Stimulated activated CD8-positive, alpha-beta memory T cell treated with anti-CD3 and anti-CD28 coated beads, Interleukin-7, amount 100 ng/mL, for 4 hours (primary cell): ENCODE measurements at places on chromosomes 1 and 21.

GRCh38 chr1:70948396-70949017, 99.1 kb downstream of the PTGER3 start:
- DNase-seq, result no peak

DNA sequence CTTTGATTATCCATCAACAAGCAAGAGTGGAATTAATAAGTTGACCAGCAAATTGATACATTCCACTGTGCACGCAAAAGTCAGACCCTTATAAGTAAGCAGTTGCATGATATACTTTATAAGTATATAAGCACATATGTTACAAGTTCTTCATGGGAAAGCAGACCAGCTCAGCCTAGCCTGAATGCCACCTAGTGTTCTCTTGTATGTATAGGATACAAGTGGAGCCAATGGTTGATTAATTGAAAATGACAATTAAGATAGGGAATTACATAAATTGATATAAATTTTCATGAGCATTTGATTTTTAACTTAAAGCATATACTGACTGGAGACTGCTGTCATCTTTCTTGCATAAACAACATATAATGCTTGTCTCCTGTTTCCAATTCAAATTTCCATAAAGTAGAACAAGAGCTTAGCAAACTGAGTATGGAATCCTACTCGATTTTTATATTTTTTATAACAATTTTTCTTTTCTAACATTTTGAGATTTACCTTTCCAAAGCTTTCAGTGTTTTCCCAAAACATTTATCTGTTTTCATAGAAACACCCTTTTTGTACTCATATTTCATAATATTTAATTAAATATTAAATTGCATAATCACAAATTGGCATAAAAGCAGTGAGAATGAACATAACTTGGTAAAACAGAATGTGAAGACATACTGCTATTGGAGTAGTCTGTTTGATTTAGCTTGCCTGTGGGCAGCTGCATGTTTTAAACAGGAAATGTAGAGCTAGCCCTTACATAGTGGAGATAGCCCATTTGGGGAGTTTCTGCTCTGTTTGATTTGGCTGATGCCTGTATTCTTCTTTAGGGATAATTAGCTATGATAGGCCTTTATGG, 62.8 kb downstream of the MAGI3 start:
- no peak for DNase-seq

DNA sequence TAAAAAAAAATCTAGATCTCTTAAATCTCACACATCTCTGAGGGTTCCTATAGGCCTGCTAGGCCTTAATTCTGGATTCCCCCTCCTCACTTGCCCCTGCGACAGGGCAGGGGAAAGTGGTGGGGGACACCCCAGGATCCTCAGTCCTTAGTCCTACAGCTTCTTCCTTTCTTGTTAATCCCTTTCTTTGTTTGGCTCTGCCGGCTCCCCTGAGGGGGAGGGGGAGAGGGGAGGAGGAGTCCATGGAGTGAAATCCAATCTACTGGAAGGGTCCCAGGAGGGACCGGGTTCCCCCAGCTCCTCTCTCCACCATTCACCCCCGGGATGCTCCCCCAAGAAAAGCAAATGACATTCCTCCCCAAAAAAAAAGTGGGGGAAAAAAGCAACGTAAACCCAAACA, 8.5 kb downstream of the MEX3A start:
- no peak for DNase-seq

GRCh38 chr1:7026169-7026568, 240.9 kb downstream of the CAMTA1 start:
- DNase-seq, result no peak

DNA sequence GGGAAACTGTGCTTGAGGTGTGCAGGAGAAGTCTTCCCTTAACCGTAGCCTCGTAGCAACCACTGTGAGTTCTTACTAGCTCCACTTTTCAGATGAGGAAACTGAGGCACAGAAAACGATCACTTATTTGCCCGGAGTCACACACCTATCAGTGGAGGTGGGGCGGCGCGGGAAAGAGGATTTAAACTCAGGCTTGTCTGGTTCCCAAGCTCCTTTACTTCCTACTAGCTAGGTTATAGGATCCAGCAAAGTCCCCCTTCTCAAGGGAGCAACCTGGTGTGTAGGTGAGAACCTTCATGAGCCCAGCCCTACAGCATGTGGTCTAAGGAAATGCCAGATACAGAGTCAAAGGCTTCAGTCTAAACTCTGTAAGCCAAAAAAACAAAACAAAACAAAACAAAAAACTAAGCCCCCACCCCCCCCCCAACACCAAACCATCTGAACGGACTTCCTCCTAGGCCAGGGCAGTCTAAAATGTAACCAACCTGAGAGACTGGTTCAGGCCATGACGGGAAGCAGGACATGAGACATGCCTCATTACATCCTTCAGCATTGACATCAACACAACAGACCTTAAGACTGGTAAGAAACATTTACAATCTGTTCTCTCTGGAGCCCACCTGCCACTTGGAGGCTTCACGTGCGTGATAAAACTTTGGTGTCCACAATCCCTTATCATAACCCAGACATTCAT, 709 bp upstream of the FBXO42 start:
- no peak for DNase-seq

GRCh38 chr1:61361931-61362330, 279.6 kb downstream of the NFIA start:
- DNase-seq, result no peak

GRCh38 chr1:3610527-3611169, 660 bp downstream of the MEGF6 start:
- DNase-seq, result no peak

DNA sequence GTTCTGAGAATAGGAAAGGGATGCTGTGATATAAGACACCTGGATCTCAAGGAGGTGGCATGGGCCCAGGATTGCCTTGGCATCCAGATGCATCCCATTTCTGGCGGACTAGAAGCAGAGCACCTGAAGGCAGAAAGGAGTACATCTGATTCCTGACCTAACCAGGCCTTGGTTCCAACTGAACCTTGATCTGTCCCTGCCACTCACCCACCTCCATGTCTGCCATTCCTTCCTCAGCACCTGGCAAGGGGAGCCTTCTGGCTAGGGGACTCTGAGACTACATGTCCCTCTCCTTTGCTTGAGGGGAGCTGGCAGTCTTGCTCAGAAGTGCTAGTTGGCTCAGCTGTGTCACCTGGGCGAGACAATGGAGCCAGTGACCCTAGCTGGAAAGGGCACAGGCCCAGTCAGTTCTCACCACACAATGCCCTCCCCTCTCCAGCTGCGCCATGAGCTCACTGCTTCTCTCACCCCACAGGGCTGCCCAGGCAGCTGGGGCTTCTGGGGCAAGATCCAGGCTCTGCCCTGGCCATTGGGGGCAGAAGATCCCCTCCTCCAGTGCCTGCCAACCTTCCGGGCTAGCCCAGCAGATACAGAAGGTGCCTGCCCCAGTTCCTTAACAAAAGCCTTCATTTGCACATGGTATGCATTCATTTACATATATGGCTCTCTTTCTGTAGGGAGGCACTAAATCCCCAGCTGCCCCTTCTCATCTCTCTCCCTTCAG, 2.9 kb downstream of the IGSF8 start:
- DNase-seq, result no peak
